ENCODE measurements at places on chromosomes 12 and 14.

- DNase-seq = no peak
These were observed 26.1 kb downstream of the ADCK1 start for GRCh38 chr14:77825895-77826519.

DNA sequence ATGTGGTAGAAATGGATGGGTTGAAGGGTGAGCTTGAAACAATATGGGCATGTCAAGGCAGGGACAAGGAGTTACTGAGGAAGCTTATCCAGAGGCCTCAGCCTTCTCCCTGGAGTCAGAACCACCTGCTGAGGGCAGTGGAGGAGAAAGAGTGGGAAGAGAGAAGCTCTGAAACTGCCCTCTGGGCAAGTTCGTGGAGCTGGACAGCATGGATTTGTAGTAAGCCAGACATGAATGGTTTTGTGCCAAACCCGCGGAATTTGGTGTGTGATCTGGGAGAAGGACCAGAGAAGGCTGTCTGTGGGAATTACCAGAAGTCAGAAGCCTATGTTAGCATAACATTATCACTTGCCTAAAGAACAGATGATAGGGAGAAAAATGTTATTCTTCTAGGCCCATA, 164.8 kb downstream of the SLC41A2 start:
- DNase-seq = peak; percentile 88

DNA sequence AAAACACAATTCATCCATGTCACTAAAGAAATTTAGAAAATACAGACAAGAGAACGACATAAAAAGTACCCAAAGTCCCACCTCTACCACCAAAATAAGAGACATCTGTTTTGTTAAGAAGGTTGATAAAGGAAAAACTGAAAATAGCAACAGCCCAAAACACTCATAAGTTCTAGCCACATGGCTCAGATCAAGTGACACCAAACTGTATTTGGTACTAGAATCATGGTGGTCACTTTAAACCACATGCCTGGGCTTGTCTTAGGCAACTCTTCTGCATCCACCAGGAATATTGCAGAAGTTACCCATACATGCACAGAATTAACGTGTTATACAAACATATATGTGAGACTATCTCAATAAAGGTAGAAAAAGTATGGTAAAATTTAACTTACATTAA, 78.2 kb upstream of the GTF2A1 start:
- no peak for DNase-seq

DNA sequence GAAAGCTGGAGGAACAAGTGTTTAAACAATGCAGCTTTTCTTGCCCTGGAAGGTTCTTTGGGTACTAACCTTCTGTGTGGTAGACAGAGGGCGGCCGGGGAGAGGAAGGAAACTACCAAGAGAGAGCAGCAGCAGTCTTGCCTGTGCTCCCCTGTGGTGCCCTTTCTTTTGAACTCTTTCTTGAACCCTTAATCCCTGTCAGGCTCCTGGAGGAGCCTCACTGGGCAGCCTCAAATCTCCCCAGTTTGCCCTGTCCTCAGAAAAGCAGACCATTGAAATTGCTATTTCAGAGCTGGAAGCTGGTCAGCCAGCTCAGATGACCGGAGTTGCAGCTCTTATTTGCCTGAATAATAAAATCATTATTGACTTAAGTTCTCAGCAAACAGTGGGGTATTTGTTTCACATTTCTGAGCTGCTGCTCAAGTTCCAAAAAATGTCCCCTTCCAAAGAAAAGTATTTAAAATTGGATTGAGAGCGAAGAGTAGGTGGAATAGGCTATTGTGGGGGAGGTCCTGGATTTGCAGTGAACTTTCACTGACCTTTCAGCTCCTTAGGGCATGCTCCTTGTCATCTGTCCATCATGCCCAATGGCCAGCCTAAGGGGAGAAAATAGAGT, 42.1 kb upstream of the RNASE3 start:
- no peak for DNase-seq

GRCh38 chr12:104747955-104748354, 210.1 kb downstream of the SLC41A2 start:
- DNase-seq = no peak

GRCh38 chr12:13713556-13714410, 267.6 kb downstream of the GRIN2B start:
- DNase-seq = no peak

GRCh38 chr12:10179776-10180181, 947 bp downstream of the TMEM52B start:
- no peak for DNase-seq

DNA sequence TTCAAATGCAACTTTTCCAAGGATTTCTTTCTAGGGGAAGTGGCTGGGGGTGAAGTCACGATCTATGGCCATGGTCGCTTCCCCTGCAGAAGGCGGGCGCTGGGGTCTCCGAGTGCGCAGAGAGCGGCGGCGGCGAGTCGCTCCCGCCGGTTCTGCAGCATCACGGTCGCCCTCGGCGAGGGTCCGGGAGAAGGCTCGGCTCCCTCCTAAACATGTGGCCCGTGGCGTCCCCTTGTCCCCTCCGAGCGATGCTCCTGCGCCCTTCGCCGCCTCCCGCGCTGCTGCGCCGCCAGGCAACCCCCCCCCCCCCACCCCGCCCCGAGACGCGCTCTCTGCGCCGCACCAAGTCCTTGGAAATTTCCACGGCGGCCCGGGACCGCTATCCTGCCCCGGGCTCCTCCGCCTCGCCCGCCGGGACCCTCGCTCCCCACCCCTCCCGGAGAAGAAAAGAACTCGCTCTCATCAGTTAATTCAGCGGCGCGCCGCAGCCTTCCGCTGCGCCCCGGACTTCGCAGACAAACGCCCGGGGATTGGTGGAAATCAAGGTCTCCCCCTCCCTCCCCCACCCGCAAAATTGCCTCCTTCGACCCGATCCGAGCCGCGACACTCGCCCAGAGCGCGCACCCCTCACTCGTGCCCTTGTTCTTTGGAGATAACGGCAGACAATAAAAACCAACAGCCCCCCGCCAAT, at the start of gene ST8SIA1:
Gene ST8SIA1, minus strand, starts transcription at position 298 of the 691 bp plus-strand sequence. CDS start 475 bp downstream, outside the sequence.
- no peak for DNase-seq

DNA sequence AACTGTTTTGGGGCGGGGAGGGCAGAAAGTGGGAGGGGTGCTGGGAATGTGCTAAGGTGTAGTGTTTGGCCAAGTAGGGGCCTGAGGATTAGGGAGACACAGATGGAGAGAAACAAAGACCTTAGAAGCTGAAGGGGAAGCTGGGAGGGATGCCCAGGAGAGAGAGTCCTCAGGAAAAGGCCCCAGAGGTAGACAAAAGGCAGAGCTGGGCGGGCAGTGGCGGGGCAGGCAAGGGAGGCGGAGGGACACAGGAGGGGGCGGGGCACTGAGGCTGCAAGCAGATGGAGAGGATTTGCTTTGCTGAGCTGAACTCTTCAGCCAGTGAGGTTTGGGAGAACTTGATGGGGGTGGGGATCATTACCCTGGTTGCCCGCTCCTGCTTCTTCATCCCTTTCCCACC, 2.8 kb downstream of the PTMS start:
- no peak for DNase-seq

All from stromal cell of bone marrow (primary cell).